ENCODE measurements at places on chromosomes 16 and 17.

DNA sequence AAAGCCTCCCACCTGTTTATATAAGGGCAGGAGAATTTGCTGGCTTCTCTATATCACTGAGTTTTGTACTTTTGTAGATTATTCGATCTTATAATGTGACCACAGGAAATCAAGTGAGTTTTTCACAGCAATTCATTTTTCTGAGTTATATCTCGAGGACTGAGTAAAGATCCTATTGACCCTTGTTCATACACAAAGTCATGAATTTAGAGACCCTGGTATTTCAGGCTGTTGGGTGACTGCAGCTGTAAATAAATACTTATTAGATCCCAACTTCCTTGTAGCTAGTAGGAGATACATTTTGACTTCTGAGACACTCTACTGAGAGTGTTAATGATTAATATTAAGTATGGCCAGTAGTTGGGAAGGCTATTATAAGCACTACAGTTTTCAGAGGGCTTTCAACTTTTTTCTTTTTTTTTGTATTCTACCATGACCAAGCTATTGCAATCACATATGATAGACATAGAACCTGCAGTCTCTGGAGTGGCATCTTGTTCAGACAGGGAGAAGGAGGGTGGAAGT is 3.2 kb upstream of the KRT20 start:
- DNase-seq: no peak

- peak; percentile 39 for DNase-seq
These were observed 885 bp downstream of the ZNF207 start for GRCh38 chr17:32350666-32351418.

DNA sequence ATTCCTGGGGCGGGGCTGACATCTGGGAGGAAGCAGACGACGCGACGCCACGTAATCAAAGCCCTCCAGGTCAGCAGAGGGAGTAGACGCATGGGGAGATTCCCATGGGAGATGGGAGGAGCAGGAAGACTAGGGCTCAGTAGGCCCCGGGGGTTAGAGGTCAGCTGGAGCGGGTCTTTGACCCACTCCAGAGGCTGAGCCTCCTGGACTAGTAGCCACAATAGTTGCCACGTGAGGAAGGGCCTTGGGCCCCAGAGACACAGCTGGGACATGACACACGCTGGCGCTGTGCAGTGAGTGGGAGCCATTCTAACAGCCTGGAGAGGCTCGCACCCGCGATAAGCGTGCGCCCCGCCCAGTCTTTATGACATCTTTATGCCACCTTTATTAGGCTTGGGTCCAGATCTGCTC is 95.7 kb upstream of the AMZ2 start:
- DNase-seq: no peak

DNA sequence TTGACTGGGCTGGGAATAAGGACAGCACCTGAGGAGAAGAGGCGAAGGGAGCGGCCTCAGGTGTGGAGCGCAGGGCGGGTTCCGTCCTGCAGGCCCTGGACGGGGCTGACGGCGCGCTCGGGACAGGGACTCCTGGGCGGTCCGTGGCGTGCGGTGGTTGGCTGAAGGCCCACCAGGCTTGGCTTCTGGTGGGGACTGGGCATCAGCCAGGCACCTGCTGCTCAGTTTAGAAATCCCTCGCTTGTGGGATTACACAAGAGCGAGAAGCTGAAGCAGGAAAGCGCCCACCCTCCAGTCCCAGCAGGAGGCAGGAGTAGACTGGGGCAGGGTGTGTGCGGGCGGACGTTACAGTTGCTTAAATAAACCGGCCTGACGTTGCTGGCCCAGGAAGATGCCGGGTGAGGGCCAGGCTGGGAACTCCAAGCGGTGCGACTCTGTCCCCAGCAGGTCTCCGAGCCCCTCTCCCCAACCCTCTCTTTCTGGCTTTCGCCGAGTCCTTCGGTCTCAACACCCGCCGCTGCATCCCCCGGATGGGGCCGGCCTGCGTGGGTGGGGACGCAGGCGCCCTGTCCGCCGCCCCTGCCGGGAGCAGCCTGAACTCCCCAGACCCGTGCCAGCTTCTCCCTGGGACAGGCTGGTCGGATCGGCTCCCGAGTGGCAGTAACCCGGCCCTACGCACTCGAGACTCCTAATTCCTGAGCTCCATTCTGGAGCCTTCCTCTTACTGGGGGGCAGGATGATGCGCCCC is 639 bp downstream of the MIF4GD start:
- DNase-seq: peak; percentile 55

DNA sequence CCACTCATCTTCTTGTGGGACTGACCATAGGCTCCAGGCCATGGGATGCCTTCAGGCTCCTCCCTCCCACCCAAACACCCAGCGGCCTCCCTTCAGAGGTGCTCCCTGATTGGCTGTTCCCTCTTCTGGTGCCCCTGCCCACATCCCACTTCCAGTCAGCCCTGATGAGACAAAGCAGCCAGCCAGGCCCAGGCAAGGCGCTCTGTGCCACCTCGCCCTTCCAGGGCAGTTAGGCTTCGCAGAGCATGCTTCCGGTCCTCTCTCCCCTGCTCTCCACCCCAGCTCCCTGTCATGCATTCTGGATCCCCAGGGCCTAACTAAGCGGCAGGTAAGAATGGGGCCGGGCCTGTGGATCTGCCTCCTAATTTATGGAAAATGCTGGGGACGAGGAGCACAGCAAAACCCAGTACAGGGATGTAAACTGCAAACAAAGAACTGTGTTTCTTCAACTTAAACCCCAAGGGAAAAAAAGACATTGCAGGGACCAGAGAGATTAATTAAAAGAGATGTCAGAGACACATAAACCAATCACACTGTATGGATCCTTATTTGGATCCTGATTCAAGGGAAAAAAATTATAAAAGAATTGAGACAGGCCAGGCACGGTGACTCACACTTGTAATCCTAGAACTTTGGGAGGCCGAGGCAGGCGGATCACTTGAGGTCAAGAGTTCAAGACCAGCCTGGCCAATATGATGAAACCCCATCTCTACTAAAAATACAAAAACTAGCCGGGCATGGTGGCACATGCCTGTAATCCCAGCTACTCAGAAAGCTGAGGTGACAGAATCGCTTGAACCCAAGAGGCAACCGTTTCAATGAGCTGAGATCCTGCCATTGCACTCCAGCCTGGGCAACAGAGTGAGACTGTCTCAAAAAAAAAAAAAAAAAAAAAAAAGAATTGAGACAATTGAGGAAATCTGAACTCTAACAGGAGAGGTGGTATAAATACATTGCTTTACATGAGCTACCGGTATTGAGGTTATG is 26.0 kb downstream of the ZDHHC7 start:
- DNase-seq: peak; percentile 65

DNA sequence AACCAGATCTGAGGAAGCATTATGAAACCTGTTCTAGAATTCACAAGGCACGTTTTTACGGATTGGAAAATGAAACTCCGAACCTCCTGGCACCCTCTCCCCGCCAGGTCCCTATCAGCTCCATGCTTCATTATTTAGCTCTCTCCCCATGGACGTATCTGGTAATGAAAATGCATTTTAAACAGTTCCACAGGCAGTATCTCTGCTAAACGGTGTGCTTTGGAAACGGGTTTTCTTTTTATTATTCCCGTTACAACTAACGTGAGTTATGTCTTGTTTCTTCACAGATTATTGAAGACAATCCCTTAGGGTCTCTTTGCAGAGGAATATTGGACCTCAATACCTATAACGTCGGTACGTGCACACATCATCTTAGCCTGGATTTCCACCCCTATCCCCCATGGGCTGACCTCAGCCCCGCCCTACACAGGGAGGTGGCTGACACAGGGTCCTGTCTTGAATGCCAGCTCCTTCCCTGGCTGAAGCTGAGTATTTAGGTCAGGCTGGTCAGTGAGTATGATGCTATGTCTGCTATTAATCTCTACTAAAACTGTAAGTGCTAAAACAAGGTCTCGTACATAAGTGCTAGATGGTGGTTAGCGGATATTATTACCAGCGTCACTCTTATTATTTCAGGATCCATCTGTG is 82.9 kb downstream of the SDR42E1 start:
- no peak for DNase-seq

- DNase-seq: no peak
These were observed 2.2 kb upstream of the NTN3 start for GRCh38 chr16:2468725-2469398.

DNA sequence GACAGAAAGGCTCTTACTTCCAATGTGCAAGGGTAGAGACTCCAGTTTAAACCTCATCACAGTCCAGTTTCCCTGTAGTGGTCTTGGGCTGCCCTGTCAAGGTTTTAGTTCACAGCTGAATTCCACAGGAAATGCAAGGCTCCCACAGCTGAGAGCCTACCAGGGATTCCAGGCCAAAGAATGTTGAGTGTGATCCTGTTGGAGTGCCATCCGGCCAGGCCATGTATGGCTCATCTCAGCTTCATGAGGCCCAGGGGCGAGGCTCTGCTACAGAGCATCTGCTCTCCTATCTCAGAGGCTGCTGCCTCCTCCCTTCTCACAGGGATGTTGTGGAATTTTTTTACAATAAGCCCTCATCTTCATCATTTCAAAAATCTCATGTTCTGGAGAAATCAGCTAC is 239.8 kb upstream of the CCL2 start:
- DNase-seq: no peak

- no peak for DNase-seq
These were observed 29.1 kb downstream of the ARSG start for GRCh38 chr17:68320311-68320865.

DNA sequence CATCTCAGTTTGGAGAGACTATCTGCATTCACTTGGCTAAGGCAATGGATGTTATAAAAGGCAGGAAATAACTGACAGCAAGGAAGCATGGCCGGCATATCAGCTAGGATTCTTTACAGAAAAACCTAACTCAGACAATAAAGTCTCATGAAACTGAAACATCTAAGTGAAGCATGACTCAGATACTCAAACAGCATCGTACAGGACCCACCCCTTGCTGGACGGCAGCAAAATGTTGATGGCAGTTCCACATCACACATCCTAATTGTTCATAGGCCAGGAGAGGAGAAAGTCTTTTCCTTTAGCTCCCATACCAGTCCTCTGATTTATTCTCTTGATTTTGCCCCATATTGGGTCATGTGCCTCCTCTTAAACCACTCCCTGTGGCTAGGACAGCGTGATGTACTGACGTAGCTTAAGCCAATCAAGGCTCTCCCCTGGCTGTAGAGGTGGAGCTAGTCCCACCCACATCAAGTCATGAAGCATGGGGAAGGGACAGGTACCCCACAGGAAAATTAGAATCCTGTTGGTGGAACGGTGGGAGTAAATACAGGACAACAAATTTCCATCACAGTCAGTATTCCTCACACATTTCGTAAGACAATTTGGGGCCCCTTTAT is 178.9 kb downstream of the IRX3 start:
- DNase-seq: no peak

GRCh38 chr17:32909787-32910369 is 18.1 kb upstream of the TMEM98 start:
- DNase-seq: peak; percentile 61

DNA sequence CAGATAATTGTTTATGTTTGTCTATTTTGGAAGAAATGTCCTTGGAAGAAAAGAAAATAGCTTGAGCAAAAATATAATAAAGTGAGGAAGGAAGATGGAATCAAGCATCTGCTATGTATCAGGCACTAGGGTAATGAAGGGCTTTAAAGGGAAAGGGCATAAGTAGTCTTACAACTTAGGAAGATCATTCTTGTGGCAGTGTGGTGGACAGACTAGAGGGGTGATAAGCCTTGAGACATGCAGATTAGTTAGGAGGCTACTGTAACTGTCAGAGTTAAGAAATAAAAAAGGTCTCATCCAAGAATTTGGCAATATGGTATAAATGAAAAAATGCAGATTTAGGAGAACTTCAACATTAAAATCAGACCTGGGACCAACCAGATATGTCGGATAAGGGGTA is 14.9 kb downstream of the FAM222B start:
- no peak for DNase-seq

- no peak for DNase-seq
These were observed 955 bp downstream of the HOXB13 start for GRCh38 chr17:48727415-48728175.

GRCh38 chr17:28112606-28113005 is 70.1 kb downstream of the NLK start:
- DNase-seq: no peak

DNA sequence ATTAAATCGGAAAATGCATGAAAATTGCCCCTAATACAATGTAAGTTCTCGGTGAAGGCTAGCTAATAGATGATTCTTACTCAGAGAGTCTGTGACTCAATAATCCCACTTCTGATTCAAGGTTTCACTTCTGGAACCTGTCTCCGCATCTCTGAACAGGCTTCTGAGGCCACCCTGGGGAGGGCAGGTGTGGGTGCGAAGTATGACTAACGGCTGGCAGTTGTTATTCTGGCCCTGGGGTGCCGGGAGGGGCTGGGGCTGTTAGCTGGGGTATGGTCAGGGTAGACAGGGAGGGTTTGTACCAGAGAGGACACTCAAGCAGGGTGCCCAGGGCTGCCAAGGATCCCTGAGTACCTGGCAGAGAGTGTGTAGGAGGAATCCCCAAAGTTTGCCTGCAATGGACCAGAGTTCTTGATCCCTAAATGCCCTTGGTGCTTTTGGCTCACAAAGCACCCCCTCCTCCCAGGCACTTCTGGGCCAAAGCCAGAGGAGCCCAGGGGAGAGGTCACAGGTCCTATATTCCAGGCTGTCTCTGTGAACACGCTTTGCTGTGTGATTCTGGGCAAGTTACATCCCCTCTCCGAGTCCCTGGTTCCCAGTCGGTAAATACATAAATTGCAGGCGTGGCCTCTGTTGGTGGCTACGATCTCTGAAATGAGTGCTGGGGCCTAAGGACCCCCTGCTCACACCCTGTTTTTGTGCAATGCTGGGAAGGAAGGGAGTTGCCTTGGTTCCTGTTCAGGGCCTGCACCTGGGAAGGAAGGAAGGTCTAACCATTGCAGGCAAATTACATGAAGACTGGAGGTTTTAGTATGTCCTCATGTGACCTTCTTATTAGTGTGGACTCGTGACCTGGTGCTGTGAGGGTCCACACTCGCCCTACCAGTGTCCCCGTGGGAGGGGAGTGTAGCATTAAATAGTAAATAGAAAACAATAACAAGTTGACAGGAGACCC is 49.9 kb upstream of the CPNE2 start:
- DNase-seq: no peak

- no peak for DNase-seq
These were observed 126.3 kb downstream of the ZNF778 start for GRCh38 chr16:89343501-89344457.

- DNase-seq: no peak
These were observed 863 bp downstream of the CASKIN1 start for GRCh38 chr16:2195322-2196161.

- peak; percentile 2 for DNase-seq
These were observed 147.0 kb downstream of the HS3ST4 start for GRCh38 chr16:25838724-25839186.

DNA sequence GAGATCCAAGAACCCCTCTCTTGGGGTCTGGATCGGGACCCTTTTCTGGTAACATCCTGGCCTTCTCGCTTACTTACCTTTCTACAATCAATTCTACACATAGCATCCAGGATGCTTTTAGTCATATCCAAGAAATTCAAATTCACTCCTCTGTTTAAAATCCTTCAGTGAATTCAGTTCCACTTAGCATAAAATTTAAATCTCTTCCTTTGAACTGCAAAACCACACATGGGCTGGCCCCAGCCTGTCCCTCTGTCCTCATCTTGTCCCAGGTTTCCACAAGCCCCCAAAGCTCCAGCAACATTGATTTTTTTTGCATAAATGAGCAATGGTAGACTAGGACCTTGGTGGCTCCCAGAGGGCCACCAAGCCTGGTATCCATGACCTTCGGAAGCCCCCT is 96.4 kb upstream of the C16orf82 start:
- no peak for DNase-seq
